ENCODE measurements at places on chromosomes 6 and 20. TPM values are rescaled to one million over a fixed set of nuclear protein-coding genes. Genes with fewer than 3 reads are reported as not detected.
A peak's percentile ranks its signal among the peaks of the same experiment; 100 is the strongest.

DNA sequence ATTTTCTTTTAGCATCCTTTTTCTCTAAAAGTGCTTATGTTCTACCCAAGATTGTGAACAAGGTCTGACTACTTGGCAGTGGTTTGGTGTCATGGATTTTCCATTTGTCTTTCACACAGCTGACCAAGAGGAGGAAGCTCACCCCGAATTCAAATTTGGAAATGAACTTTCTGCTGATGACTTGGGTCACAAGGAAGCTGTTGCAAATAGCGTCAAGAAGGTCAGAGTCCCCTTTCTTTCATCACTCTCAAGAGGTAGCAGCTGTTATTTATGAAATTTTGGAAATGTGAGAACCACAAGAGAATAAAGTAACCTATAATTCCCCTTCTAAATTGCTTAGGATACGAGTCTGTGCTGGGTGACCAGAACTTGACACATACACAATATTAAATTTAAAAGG, 113.0 kb upstream of the LAMP5 start:
- no peak for DNase-seq

- no peak for DNase-seq
Observed at GRCh38 chr20:54078296-54078984, 8.0 kb upstream of the BCAS1 start.

- no peak for DNase-seq
Observed at GRCh38 chr6:154757352-154758050, 24.3 kb downstream of the SCAF8 start.

DNA sequence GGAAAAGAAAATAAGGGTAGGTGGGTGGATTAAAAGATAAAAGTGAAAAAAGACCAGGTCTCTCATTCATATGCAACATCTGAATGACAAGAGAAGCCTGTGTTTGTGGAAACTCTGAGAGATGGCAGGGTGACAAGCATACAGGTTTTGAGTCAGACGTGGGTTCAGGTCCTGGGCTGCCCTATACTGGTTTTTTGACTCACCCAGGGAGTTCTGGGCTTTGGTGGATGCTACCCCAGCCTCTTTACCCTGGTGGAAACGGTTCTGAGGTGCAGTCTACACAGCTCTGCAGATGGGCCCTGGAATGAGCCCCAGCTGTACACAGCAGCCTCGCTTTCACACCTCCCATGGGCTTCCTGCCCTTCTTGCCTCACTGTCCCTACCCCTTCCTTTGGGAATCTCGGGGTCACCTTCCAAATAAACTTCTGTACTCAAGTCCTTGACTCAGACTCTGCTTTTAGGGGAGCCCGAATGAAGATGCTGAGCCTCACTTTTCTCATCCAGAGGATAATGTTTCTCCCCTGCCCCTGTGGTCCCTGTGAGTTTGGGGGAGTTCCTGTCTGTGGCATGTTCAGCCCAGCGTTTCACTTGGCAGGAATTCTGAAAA, 77.7 kb upstream of the CLDN20 start:
- DNase-seq = no peak

- no peak for DNase-seq
Observed at GRCh38 chr6:46254946-46255345, 84.2 kb upstream of the ENPP5 start.

DNA sequence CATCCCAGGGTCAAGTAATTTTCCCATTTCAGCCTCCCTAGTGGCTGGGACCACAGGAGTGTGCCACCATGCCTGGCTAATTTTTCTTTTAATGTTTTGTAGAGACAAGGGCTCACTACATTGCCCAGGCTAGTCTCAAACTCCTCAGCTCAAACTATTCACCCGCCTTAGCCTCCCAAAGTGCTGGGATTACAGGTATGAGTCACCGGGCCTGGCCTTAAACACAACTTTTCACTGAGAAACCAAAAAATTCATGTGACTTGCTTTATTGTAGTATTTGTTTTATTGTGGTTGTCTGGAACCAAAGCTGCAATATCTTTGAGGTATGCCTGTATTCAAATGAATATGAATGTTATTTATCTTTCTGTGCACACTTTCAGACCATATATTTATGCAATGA, 72.2 kb downstream of the RWDD2A start:
- no peak for DNase-seq

DNA sequence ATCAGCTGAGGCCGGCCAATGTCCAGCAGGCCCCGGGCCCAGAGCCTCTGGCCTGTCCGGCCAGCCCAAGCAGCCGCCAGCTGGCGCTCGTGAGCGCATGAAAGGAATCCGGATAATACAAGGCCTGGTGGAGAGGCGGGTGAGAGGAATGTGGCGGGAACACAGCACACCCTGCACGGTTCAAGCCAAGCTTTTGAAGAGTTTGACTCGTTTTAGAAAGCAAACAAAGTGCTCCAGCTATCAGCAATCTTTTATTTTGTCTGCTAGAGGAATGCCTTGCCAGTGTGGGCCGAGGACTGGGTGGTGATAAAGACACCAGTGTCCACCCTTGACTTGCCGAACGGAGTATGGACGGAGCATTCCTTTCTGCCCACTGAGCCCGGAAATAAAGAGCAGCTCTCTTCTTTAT, 9.3 kb upstream of the NEDD9 start:
- DNase-seq = no peak

DNA sequence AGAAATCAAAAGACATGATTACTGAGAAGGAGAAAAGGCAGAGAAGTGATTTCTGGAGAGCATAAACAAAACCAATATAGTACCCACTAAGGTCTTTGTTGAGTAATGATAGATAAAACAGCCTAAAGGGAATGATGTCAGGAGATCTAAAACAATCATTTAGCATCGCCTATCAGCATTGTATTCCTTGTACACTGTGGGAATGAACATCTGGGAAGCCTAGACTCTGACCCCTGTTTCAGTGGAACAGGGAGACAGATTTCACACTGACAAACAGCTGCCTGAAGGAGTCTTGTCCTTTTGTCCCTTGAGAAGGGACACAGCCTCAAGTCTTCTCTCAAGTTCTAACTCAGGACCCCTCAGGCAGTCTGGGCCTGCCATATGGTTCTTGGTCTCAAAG, 1.7 kb downstream of the ASIP start:
- no peak for DNase-seq

DNA sequence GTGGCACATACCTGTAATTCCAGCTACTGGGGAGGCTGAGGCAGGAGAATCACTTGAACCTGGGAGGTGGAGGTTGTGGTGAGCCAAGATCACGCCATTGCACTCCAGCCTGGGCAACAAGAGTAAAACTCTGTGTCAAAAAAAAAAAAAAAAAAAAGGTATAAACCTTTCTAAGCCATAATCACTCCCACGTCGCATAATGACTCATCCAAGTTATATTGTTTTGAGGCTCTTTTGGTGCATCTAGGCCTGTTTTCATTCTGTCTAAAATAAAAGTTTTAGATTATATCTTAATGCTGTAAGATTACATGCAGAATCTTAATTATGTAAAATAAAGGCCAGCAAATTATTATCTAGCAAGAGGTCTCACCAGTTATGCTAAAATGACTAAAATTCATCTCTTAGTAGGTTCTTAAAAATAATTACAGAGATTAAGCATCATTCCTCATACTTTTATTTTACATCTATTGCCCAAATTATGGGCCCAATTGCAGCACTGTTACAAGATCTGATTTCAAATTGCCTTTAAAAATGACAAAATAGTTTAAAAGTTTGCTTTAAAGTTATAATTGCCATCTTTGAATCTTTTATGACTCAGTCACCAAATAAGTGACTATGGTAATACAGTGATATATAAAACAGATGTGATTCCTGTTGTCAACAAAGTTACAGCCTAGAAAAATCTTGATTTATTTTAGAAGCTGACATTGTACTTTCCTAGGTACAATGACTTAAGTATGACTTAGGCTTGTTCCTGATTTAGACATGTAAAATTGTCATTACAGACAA, 10.4 kb upstream of the SUMO4 start:
- DNase-seq = no peak

DNA sequence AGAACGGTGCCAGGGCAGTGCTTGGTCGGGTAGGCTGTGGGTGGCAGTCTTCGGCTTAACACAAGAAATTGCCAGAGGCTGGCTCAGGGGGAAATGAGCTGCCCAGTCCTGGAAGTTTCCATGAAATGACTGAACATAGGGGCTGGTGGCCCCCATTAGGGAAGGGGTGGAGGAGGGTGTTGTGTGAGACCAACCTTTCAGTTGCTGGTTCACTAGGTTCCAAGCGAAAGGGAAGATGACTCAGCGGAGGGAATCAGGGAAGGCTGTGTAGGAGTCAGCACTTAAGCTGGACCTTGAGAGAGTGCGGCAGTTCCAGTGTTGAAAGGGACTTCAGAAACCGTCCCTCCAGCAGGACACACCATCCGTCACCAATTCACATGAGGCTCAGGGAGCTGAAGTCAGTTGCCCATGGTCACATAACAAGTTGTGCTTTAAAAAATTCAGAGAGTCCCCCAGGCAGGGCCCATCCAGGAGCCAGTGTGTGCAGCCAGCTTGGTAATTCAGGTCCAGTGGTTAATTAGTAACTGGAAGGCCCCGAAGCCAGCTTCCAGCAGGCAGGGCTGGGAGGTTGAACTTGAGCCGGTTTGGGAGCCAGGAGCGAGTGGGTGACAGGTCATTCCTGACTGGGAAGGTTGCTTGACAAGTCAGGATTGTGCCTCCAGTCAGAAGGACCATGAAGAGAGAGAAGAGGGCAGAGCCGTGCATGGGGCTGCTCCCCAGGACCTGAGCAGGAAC, at the start of gene SGK2:
TSS of gene SGK2 (plus strand) at position 616 of the 735 bp plus-strand sequence. CDS start 7,469 bp downstream, outside the sequence.
- DNase-seq = no peak

DNA sequence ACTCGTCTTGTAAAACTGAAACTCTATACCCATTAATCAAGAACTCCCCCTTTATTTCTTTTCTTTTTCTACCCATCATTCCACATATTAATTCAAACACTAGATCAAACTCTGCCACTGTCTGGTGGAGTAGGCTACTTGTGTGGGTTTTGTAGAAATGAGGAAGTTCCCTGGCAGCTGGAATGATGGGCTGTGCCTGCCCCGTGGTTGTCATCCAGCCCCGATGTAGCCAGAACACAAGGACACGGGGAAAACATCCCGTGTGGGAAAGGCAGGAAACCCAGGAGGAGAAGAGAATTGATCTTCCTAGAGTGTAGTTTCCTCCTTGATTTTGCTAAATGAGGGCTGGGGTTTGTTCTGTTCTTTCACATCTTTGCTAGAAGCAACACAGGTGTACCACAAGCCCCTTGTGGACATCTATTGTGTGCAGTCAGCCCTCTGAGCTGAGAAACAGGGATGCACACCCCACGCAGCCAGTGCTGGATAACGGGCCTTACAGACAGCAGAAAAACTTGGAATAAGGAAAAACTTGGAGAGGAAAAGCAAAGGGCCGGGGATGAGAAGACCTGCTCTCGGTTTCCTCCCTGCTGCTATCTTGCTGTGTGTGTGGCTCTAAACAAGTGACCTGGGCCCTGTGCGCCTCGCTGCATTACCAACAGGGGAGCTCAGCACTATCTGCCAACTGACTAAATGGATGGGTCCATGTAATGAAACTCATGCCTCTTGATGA, 88.0 kb downstream of the SCML4 start:
- DNase-seq = no peak

DNA sequence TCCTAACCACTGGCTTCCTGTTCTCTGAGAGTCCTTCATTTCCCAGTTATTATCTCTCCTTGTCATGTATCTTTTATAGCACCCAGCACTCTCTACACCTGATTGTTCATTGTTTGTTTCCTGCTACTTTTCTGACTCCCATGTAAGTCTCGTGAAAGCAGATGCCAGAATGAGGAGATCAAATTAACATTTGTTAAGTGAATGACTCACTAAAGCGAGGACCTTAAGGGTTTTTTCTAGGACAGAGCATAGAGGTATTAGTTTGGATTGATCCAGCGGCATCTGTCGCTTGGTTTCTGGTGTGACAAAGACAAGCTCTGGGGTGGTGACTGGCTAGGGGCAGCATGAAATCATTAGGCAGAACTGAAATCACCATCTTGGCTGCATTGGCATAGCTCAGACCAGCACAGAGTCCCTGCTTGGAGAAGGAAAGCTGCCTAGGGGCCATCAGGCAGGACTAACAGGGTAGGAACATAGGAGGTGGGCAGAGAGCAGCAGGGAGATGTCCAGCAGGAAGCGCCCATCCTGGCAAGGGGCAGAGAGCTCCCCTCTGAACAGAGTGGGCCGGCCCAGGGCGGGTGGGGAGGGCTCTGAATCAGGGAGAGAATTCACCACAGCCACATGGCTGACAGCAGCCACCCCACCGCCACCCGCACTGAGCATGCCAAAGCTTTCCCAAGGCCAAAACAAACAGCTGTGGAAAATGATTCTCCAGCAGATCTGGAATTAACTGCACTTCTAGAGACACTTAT, 97.1 kb upstream of the CEP85L start:
- no peak for DNase-seq

DNA sequence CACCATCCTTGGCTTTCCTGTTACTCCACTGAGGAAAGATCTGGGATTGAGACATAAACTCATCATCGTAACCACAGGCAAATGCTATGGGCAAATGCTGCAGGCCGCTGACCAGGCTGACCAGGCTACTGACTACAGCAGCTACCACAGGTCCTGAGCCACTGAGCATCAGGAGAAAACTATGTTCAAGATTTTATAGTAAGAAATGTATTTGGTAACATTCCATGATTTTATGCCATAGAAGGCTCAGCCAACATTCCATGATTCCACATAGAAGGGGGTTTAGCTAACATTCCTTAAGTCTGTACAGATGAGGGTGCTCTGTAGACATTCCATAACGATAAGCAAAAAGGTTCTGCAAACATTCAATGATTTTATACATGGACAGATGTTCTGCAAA, 16.1 kb upstream of the B4GALT5 start:
- no peak for DNase-seq

- DNase-seq = no peak
Observed at GRCh38 chr6:155623450-155624178, 168.0 kb upstream of the NOX3 start.

- no peak for DNase-seq
Observed at GRCh38 chr6:56399672-56400263, 152.4 kb upstream of the COL21A1 start.

- no peak for DNase-seq
Observed at GRCh38 chr6:157089258-157089657, 234.1 kb downstream of the TMEM242 start.

DNA sequence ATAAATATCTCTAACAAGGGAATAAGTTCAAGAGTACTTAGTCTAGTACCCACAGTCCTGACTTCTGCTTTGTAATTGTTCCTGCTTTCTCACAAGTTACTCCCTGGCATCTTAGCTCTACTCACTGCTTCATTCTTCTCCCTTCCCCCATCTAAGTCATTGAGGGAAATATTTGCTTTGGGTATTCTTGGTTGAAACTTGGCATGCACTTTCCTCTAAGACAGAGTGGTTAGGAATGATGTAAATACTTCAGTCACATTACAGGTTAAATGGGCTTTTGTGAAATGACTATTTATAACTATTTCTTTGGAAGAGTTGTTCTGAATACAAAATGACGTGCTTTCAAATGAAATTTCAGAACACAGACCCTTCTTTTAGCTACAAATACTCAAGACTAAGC, 67.7 kb upstream of the PLEKHG1 start:
- DNase-seq = no peak

GRCh38 chr20:1331101-1331500, 2.2 kb upstream of the SDCBP2 start:
- DNase-seq = peak; percentile 8

GRCh38 chr6:13681305-13682061, 30.2 kb downstream of the RANBP9 start:
- no peak for DNase-seq

The LHFPL5 gene
- not detected for total RNA-seq

The MAP7 gene
- 0.56 TPM for total RNA-seq

The SOBP gene
- total RNA-seq = 1.1 TPM

The ARFGEF3 gene
- 0.02 TPM for total RNA-seq

The VSTM2L gene
- total RNA-seq = not detected

The TMEM217 gene
- total RNA-seq = 0.54 TPM

The BMP2 gene
- not detected for total RNA-seq

The COL11A2 gene
- total RNA-seq = 0.32 TPM

The INSM1 gene
- total RNA-seq = not detected
